Fibroblast of villous mesenchyme (primary cell): ENCODE measurements at places on chromosomes 6 and 20. TPM values are rescaled to one million over a fixed set of nuclear protein-coding genes. Genes with fewer than 3 reads are reported as not detected.

DNA sequence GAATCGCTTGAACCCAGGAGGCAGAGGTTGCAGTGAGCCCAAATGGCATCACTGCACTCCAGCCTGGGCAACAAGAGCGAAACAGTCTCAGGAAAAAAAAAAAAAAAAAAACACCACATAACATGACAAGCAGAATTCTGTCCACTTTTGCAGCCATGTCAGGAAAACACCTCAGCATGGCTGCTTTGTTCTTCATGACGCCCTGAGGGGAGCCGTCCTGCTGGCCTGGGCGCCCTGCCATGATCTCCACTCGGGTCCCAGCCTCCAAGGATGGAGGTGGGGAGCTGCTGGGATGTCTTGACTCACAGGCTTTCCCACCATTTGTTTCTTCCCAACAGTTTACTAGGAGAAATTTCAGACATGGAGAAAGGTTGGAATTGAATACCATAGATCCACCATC, 42.2 kb downstream of the SNX9 start:
- no peak for DNase-seq

GRCh38 chr20:45323731-45324130, 15.6 kb upstream of the MATN4 start:
- no peak for DNase-seq

CLVS2 gene
- total RNA-seq, result not detected in 2 replicates

DNA sequence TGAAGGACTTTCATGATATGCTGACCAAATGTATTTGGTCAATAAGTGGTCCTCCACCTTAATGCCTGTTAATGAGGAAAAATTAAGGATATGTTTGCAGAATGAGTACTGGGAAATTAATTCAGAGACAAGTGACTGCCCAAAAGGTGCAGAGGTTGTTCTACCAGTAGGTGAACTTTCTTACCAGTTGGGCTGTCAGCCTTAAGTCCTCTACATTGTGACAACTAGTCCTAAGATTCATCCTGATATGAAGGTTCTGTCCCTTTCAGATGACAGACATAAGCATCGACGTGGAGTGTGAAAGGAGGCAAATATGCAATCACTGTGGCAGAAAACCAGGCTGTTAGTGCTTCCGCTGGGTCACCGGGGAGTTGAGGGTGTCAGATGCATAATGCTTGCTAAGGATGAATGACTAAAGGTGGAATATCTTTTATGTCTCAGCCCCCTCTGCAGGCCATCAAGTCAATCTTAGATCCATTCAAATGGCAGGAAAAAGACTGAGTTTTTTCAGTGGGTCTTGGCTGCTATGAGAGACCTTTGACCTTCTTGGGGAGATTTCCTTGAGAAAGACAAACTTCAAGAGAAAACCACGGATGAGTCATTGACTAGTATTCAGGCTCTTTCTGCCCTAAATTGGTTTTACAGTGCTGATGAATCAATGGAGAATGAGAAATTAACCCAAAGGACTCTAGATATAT, 226.0 kb downstream of the TPBG start:
- peak; percentile 76 for DNase-seq

DNA sequence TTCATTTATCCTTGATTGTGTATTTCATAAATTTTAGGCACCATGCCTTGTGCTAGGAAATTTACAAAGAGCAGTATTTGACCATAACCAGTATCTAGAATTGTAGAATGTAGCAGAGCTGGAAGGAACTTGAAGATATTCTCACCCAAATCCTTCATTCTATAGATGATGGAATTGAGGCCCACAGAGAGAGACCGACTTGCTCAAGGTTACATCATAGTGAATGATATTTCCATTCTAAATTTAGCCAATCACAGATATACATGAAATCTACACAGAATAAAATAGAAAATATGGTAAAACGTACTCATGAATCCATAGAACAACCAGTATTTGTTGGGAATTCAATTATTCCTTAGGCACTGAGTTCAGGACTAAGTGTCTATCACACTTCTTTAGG, 10.9 kb upstream of the SGK1 start:
- DNase-seq, result no peak

DNA sequence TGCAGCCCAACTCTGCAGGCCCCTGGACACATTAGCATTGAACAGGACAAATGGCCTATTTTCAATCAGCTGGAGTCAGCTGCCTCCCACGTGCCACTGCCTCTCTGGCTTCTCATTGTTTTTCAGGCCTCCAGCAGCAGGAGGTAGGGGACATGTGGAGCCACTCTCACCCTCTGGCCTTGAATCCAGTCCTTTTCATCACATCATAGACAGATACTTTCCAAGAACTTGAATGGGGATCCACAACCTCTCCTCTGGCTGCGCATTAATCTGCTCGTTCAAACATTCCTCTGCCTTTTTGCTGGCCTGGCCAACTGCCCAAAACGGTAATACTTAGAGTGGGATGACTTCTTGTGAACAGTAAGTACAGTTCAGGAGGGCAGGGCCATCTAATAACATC, 592.3 kb downstream of the PKHD1 start:
- no peak for DNase-seq

GRCh38 chr20:44072384-44072783, 114.6 kb downstream of the JPH2 start:
- no peak for DNase-seq

CRISP2 gene
- total RNA-seq, result not detected in 2 replicates

HTR1E gene
- not detected in 2 replicates for total RNA-seq

- peak; percentile 97 for DNase-seq
Measured at GRCh38 chr6:43708860-43709653, 21.5 kb upstream of the MRPS18A start.

DNA sequence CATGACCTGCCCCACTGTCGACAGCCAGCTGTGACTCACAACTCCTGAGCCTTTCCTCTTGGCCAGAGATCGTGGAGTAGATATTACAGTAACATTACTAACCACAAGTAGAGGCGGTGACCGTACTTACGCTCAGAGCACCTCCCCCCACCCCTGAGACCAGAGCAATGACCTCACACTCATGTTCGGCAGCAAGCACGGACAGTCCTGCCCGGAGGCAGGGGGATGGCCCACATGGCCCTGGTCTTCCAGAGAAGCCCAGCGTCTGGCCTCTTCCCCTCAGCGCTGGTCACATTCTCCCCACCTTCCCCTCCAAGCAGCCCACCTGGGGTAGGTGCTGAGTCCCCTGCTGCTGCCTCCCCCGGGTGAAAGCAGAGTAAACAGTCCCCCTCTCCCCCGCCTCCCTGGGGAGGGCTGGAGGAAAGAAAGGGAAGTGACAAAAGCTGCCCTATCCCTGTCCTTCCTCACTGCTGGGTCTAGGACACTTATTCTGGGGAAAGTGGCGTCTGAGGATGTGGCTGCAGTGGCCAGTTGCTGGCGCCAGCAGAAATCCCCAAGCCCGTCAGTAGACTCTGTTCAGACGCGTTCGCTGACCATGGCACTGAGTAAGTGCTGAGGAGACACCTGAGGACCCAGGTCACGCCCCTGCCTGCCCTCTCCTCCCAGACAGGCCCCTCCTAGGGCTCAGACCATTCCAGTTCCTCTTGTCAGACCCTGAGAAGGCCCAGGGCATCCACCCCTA, 68.5 kb downstream of the MRPL14 start:
- peak; percentile 100 for DNase-seq

ADGB gene
- total RNA-seq, result not detected in 2 replicates

DNA sequence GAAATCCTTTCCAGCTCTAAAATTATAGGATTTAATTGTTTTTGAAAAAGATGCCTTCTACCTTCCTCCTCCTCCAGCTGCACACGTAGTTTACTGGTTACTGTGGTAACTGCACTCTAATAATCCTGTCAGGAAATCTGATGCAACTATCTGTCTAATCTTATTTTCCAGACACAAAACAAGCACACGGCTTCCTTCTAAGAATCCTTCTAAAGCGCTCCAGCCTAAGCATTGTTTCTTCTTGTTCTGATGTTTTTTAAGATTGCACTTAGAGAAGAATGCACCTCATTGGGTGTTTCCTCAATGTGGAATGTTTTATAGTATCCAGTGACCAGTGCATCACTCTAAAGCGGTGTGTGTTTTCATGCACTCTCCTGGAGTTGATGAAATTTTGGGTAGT, 63.6 kb downstream of the CARMIL1 start:
- DNase-seq, result peak; percentile 81
